ENCODE measurements at places on chromosomes 16 and 17. TPM values are rescaled to one million over a fixed set of nuclear protein-coding genes. Genes with fewer than 3 reads are reported as not detected.

DNA sequence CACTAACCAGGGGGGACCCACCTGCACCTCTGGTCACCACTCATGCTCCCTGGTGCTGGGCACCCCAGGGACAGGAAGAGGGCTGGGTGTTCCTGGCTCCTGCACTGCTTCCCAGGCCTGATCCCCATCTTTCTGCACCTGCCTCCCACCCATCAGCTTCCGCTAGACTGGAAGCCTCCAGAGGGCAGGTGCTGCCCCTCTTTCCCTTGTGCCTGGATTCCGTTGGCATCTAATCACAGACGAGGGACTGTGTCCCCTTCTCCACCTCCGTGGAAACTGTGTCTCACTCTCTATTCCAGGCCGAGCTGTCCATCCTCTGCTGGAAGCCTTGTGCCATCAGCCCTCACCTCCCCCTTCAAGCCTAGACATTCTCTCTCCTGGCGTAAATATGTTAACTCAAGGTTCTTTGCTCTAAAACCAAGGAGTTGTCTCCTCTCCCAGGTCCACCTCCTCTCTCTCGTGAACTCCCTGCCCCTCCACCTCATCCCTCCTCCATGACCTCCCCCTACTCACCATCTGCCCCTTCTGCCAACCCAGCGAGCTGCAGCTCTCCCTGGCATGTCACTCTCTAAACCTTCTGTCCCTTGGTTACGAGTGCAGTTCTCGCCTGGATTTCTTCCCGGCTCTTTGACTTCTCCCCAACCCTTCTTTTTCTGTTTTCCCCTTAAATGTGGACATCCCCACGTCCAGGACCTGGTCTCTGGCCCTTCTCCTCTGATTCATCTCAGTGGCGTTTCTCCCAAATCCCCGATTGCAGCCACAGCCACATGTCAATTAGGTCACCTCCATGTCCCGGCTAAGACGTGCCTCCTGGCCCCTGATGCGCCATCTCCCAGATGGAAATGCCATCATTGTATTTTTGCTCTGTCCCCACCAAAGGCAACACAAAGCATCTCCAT lies 107.7 kb downstream of the SEC14L1 start:
- DNase-seq, result no peak

The RNF112 gene
- not detected for total RNA-seq

- DNase-seq, result no peak
These were observed 282.2 kb downstream of the MAF start for GRCh38 chr16:79318143-79318899.

GRCh38 chr16:4488499-4488967 lies 12.3 kb downstream of the HMOX2 start:
- DNase-seq, result no peak

GRCh38 chr16:82672676-82673075 lies 45.9 kb downstream of the CDH13 start:
- no peak for DNase-seq

GRCh38 chr17:63843910-63844677 lies 1.6 kb upstream of the SMARCD2 start:
- no peak for DNase-seq

Measured in activated T-helper 1 cell treated with anti-CD3 and anti-CD28 coated beads, Interleukin-12 subunit alpha, Interleukin-12 subunit beta, Interleukin-2, Interleukin-4 antibody, amounts not matched to agents 30 ng/mL and 10 ng/mL and 1 ng/mL, durations not matched to agents 14 hours and 24 hours and 36 hours (primary cell).